ENCODE measurements at places on chromosomes 16 and 17.

GRCh38 chr16:60061396-60061795 is 1327.3 kb upstream of the GOT2 start:
- DNase-seq, result no peak

GRCh38 chr16:693766-694165 is 3.6 kb upstream of the WDR24 start:
- no peak for DNase-seq

- DNase-seq, result no peak
Measured at GRCh38 chr17:68780596-68780995, 174.6 kb downstream of the ABCA8 start.

GRCh38 chr17:20063665-20064648 is 54.8 kb downstream of the SPECC1 start:
- no peak for DNase-seq

DNA sequence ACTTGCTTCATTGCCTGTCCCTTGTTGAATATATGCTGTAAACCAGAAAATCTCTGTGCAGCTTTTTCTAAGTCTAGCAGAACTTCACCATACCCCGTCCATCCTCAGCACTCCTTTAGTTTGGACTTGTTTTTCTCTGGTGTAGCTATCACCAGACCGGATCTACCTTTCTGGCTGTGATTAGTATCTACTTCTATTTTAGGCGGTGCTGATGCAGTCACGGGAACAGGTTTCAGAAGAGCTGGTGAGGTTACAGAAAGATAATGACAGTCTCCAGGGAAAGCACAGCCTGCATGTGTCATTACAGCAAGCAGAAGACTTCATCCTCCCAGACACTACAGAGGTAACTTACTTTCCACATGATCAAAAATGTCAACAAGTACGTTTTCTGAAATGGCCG is 46.4 kb downstream of the NUP88 start:
- no peak for DNase-seq

- no peak for DNase-seq
Measured at GRCh38 chr17:41394254-41394996, 3.0 kb downstream of the KRT31 start.

GRCh38 chr16:51464996-51465395 is 313.9 kb upstream of the SALL1 start:
- DNase-seq, result no peak
